LNCaP clone FGC (cell line): ENCODE measurements at places on chromosomes 2 and 18.

- no peak for DNase-seq
Measured at GRCh38 chr2:218289639-218290315, 2.5 kb downstream of the TMBIM1 start.

DNA sequence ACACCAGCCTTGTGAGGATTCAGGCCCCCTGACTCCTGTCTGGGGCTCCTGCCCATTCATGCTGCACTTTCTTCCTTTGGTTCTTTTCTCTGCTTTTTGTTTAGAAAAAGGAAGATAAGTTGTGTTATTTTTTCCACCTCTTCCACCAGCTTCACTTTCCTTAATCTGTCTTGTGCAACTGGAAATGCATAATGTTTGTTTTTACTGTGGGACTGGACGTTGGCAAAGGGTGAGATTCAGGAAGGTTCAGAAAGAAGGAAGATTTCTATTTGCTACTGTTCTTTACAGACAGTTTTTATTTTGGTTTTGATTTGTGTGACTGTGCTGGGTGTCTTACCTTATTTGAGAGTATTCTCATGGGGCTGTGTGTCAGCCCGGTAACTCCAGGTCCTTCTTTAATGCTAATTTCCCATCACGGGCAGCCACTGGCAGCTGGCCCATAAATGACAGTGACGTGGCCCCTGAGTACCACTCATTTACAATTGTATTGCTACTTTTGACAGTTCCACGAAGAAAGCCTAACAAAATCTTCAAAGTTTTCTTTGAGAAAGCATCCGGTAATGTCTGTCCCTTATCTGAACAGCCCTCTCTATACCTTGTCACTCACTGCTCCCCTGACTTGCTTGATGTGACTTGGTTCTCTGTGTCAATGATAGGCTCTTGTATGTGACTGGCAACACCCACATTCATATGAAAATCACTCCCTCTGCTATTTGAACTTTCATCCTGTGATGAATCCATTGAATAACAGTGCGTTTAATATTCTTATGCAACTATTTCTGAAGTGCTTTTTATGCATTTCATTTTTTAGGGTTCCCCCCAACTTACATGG, 32.7 kb downstream of the RHBDD1 start:
- DNase-seq: no peak

GRCh38 chr18:12911025-12911928, 27.2 kb upstream of the PTPN2 start:
- no peak for DNase-seq

DNA sequence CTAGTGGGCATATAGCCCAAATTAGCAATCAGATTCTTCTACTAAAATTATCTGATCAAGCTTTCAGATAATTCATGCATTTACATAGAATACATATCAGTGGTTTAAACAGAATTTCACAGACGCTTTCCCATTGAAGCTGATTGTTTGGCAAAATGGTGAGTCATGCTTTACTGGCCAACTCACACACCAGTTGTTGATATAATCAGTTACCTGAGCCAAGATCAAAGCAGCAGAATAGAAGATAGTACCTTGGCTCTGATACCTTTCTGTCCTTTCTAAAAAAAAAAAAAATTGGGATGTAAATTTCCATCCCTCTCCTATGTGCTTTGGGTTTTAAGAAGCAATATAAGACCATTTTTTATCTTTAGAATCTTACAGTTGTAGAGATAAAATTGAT, 178.0 kb downstream of the MCFD2 start:
- DNase-seq: peak; percentile 54

DNA sequence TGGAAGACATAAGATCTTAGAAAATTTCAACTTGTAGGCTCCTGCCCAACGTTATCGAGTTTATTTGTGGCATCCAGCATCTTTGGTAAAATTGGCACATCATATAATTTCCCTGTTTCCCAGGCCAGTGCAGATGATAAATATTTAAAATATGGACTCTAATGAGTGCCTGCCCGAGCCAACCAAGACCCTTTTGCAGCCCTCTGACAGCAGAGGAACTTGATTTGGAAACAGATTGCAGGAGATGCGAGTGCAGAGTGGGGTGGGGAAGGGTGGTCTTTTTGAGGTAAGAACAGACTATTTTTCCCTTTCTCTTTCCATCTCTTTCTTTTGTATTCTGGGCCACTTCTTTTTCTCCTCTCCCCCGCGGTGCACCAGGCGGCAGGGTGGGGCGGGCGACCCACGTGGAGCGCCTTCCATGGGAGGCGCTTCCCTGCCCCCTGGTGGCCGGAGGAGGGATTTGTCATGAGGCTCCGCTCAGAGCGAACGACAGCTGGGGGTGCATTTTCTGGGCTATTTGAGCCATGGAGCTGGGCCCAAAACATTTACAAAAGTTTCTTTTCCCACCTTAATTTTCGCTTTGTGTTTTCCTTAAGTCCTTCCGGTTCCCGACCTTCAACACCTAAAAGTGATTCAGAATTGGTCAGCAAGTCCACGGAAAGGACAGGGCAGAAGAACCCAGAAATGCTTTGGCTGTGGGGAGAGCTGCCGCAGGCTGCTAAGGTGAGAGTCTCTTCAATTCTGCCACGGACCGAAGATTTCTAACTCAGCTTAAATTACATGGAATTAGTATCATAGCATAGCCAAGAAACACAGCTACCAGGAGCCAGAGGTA, 32.7 kb downstream of the LPIN1 start:
- DNase-seq: no peak

- DNase-seq: no peak
Measured at GRCh38 chr2:150762571-150762970, 275.1 kb upstream of the RND3 start.

DNA sequence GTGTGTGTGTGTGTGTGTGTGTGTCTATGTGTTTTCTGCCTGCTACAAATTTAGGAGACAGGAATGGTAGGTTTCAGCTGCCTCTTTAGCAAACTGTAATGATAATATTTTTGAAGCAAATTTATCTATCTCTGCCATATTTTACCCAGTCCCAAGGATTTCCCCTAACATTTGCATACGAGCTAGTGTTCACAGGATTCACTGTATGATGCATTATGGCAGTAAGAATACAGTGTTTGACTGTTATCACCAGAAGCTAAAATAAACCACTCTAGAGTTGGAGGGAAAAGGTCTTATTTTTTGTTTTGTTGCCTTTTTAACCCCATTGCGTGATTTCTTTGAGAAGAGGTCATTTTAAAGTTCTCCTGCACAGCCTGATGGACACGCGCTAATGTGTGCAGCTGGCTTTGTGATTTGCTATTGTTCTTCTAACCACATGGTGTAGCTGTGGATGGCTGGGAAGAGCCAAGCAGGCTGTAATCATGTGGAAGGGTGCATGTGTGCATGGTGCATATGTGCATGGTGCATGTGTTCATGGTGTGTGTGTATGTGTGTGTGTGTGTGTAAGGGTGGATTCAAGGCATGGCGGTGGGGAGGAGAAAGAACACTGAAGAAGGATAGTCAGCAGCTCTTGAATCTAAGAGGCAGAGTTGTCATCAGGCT, 62.4 kb downstream of the PLB1 start:
- DNase-seq: no peak

- no peak for DNase-seq
Measured at GRCh38 chr2:66105066-66105753, 329.7 kb upstream of the MEIS1 start.

DNA sequence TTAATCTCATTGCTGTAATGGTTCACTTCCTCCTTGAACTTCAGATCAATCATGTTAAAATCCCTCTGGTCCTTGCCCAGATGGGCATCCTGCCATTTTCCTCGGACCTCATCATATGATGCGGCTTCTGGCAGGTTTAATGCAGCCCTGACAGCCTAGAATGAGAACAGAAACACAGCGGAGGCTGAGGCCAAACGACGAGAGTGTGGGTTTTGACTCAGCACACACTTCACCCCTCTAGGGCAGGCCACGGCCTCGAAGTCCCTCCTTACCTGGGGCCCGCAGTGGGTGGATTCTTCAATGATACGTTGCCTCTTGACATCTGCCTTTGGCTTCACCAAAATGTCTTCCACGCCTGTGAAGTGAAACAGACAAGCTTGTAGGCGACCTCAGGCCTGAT, 56.8 kb downstream of the POLR1A start:
- DNase-seq: no peak

- no peak for DNase-seq
Measured at GRCh38 chr2:28454016-28454930, 41.6 kb upstream of the PLB1 start.

- DNase-seq: no peak
Measured at GRCh38 chr18:3593381-3593903, 143.5 kb downstream of the TGIF1 start.

- no peak for DNase-seq
Measured at GRCh38 chr2:174495365-174496012, 8.7 kb upstream of the GPR155 start.

DNA sequence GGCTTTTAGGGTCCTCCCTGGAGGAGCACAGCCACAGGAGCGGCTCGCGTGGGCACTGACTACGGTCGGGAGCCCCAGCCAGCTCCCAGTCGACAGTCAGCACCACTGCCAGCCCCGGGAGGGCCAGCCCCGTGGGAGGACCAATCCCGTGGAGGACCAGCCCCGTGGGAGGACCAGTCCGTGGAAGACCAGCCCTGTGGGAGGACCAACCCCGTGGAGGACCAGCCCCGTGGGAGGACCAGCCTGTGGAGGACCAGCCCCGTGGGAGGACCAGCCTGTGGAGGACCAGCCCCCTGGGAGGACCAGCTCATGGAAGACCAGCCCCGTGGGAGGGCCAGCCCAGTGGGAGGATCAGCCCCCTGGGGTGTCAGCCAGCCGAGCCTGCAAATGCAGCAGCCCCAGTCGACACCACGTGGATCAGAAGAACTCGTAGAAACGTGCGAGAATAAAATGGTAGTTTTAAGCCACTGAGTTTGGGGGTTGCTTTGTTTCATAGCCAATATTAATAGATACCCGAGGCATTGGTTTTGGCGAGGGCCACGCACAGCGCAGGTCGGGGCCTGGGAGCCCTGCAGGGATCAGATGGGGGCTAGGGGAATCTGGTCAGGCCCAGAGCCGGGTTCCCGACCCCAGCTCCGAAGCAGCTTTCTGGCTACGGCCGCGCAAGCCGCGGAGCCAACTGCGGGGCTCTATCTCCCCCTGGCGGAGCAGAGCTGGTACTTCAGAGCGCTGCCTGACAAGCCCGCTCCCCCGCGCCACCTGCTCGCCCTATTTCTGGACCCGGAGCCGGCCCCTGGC, 73.0 kb downstream of the TEX51 start:
- peak; percentile 37 for DNase-seq

DNA sequence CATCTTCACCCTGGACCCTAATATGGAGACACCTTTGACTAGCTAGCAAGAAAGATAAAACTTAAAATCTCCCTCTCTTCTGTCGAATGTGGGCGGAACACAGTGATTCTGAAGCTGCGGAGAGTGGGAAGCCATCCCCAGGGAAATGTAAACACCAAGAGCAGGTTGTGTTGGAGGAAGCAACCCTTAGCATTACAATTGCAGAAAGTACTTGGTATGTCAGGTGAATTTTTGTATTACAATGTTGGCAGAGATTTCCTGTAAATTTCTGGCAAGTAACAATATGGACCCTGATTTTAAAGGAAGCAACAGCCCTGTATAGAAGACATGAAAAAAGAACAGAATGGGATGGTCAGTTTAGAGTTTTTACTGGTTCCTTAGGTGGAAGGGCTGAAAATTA, 35.8 kb downstream of the TSN start:
- DNase-seq: no peak

DNA sequence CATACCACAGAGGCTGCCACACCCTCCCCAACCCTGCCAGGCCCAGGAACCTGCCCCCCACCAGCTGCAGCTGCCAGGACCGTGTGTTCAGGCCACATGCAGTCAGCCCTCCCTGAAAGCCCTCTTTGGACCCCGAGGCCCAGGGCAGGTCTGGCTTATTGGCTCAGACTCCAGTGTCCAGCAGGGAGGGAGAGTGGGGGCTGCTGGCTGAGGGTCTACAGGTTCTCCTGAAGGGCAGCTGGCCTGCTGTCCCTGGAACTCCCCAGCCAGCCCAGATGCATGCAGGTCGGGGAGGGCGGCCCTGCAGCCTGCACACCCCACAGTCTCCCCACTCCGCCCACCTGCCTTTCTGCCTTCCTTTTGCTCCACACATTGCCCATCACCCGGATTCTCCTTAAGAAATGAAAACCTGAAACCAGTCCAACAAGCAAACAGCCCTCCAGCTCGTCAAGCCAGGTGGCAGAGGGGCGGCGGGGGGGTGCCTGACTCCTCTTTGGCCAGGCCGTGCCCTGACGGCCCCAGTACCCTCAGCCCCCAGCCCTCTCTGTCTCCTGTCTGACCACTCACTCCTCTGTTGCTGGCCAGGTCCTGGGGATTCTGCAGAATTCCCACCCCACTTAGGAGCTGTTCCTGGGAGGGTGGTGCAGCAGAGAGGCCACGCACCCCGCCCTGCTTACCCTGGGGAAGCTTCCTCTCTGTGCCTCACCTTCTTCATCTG, 18.0 kb downstream of the GPR35 start:
- no peak for DNase-seq

DNA sequence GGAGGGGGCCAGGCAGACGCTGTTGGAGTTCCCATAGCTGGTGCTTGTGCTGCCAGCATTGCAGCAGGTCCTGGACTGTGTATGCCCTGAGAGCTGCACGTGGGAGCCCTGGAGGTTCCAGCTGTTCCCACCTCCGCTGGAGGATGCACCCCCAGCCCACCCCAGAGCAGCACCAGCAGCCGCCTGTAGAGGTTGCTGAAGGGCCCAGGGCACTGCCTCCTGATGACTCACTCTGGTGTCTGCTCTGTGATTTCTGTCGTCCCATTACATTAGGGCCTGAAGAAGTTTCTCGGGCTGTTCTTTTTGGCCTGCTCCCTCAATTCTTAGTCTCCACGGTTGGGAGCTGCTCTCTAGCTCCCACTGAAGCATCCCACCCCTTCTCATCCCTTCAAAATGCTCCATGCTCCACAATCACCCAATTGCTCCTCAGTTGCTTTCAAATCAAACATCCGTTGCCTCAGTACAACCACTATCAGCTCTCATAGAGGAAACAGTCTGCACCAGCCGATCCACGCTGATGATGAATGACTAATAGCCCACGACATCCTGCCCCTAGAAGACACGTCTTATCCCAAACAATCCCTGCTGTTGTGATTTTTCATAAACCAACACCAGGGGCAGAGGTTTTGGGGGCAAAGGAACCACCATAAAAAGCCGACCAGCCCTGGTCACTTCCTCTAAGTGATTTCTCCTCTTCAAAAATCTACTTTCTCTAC, 65.2 kb upstream of the RNF152 start:
- no peak for DNase-seq

GRCh38 chr2:127811397-127812321, 688 bp upstream of the WDR33 start:
- DNase-seq: no peak

- DNase-seq: no peak
Measured at GRCh38 chr2:98857001-98857400, 79.0 kb downstream of the CRACDL start.

GRCh38 chr18:33670029-33670428, 92.0 kb downstream of the ASXL3 start:
- no peak for DNase-seq

- DNase-seq: no peak
Measured at GRCh38 chr2:126643431-126643830, 12.5 kb upstream of the GYPC start.

DNA sequence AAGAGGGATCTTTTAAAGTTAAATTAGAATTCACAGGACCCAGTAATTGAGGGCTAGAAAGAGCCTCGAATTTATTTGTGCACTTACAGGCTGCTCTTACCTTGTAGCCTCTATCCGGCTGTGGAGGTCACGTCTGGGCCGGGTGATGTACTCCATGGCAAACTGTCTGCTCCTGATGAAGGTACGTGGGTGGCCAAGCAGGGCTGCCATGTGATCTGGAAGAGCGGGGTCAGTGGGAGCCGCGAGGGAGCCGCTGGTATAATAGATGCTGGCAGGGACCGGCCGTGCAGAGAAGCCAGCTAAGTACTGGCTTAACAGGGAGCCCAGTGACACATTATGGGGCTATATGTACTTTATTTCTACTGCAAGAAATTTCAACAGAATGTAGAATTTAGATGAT, 59.2 kb downstream of the ADI1 start:
- DNase-seq: no peak
